ENCODE measurements at places on chromosomes 7 and 10.

DNA sequence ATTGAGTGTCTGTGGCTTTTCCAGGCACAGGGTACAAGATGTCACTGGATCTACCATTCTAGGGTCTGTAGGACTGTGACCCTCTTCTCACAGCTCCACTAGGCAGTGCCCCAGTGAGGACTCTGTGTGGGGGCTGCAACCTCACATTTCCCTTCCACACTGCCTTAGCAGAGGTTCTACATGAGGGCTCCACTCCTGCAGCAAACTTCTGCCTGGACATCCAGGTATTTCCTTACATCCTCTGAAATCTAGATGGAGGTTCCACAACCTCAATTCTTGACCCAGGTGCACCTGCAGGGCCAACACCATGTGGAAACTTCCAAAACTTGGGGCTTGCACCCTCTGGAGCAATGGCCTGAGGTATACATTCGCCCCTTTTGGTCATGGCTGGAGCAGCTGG, 183.7 kb downstream of the KCND2 start:
- no peak for DNase-seq

- no peak for DNase-seq
Observed at GRCh38 chr7:75900617-75901315, 14.2 kb upstream of the POR start.

DNA sequence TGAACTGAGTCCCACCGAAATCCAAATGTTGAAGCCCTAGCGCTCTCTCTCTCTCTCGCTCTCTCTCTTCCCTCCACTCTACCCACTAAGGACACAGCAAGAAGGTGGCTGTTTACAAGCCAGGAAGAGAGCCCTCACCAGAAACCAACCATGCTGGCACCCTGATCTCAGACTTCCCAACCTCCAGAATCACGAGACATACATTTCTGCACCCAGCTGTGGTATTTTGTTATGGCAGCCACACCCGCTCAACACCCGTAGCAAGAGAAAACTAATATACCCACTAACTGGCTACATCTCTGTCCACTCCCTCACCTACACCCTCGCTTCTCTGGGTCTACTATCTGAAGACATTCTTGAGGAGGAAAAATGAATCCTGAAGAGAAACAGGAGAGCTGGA, 54.8 kb downstream of the CREB3L2 start:
- DNase-seq, result no peak

- no peak for DNase-seq
Observed at GRCh38 chr7:137658190-137658900, 188.4 kb downstream of the DGKI start.

DNA sequence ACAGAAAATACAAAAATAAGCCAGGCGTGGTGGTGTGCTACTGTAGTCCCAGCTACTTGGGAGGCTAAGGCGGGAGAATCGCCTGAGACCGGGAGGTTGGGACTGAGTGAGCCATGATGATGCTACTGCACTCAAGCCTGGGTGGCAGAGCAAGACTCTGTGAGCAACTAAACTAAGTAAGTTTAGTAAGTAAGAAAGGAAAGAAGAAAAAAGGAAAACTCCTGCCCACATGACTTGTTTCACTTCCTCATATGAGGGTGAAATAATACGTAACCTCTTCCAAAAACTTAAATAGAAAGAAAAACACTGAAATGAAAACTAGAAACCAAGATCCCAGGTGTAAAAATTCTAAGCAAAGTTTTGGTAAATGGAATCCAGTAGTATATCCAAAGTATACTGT, 79.6 kb downstream of the LARP4B start:
- DNase-seq, result no peak

DNA sequence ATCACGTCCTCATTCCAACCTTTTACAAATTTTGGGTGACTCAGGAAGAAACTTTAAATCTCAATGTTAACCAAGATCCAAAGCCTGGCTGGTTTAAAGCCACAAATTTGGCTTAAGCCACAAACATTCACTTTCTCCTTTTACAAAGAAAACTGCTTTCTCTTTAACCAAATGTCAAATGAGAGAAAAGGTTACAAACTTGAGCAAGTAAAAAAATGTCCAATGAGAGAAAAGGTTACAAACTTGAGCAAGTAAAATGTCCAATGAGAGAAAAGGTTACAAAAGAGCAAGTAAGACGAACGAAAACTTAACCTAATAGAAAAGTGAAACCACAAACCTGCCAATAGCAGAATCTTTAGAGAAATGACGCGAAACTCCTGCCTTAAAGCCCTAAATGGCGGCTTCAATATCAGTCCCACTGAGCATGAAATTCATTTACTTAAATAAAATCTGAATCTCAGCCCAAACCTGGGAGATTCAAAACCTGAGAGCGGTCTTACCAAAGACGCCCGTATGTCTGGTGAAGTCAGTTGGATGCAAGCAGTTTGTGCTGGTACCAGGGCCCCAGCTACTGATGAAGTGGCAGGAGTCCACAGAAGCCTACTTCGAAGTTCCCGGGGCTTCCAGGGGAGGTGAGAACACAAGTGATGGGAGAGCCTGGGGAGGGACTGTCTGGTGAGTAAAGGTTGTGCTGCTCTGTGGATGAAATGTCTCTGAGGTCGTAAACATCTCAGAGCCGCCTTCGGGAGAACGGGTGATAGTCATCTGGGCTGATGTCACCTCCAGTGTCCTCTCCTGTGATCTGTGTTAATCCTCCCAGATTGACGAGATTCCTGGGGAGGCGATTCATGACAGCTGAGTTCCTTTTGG, 74.6 kb downstream of the PAXIP1 start:
- peak; percentile 11 for DNase-seq

Data from activated CD8-positive, alpha-beta memory T cell treated with anti-CD3 and anti-CD28 coated beads for 1 hour (primary cell).